Astrocyte of the spinal cord (primary cell): ENCODE measurements at places on chromosomes 12 and 14.

GRCh38 chr12:4275016-4275869 is 1.7 kb downstream of the CCND2 start:
- peak; percentile 42 for DNase-seq

DNA sequence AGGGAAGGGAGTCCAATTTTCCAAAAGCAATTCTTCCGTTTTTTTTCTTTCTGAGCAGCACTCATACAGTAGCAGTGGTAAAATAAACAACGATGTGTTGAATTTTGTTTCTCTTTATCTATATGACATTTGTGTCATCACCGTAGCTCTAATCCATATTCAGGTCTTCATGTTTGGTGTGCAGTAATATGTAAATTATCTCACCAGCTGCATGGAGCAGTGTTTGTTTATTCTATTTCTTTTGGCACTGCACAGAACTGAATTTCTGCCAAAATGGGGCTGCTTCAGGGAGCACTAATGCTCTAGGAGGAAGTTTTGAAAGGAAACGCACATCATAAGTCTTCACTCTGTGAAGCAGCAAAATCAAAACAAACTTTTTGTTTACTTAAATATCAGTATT is 130.0 kb upstream of the NPAS3 start:
- peak; percentile 76 for DNase-seq

DNA sequence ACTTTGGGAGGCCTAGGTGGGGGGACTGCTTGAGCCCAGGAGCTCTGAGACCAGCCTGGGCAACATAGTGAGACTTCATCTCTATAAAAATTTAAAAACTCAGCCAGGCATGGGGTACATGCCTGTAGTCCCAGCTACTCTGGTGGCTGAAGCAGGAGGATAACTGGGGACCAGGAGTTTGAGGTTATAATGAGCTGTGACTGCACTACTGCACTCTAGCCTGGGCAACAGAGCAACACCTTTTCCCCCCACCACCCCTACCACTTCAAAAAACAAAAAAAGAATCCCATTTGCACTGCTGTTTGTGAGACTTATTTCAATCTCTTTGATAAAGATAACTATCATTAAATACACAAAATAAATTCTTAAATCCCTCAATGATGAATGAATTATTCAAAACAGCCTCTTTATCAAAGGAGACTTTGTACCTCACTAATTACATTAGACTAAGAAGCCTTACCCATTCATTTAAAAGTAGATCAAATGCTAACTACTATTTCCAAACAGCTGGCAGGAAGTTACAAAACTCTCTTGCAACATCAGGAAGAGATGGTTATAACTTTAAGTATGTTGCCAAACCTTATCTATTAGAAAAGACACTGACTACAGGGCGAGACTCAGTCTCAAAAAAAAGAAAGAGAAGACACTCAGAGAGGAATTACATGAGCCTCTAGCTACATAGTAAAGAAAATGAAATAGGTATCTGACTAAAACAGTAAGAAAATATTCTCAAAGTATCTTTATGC is 14.7 kb downstream of the BLTP3B start:
- DNase-seq: peak; percentile 26

GRCh38 chr12:10167599-10167998 is 4.3 kb downstream of the OLR1 start:
- DNase-seq: no peak

DNA sequence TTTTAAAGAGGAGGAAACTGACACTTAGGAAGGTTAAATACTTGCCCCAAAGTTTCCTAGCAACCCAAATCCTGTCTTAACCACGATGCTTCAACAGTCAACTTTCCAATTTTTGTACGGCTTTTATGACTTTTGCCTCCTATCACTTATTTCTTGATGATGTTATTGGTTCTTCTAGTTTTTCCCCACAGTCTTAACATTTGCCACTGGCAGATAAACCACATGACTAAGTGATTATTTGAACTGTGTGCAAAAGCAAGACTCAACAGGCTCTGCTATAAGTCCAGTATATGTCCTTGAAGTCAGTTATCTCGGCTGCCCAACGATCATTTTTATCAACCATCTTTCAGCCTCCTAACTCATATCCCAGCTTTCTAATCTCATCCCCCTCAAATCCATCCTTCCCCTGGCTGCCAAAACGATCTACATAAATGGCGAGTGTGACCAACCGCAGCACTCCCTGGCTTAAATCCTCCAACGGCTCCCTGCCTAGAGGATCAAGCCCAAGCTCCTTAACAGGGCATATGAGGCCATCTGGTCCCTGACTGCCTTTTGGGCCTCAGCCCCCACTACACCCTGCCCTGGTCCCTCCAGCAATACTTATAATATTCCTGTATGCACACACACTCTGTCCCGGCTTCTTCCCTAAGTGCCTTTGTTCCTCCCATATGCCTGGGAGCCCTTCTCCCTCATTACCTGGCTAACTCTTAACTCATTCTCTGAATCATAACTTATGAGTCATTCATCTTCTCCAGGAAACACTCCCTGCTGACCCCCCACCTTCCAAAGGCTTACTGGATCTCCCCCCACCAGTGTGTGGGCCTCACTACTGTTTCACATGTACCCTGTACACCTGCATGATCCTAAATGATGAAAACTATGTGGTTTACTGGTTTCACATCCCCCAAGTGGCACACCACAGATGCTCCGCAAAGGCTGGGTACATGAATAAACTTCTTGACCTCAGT is 8.8 kb downstream of the VPS37B start:
- DNase-seq: peak; percentile 73

- DNase-seq: no peak
Observed at GRCh38 chr12:132172619-132173018, 28.4 kb downstream of the NOC4L start.

DNA sequence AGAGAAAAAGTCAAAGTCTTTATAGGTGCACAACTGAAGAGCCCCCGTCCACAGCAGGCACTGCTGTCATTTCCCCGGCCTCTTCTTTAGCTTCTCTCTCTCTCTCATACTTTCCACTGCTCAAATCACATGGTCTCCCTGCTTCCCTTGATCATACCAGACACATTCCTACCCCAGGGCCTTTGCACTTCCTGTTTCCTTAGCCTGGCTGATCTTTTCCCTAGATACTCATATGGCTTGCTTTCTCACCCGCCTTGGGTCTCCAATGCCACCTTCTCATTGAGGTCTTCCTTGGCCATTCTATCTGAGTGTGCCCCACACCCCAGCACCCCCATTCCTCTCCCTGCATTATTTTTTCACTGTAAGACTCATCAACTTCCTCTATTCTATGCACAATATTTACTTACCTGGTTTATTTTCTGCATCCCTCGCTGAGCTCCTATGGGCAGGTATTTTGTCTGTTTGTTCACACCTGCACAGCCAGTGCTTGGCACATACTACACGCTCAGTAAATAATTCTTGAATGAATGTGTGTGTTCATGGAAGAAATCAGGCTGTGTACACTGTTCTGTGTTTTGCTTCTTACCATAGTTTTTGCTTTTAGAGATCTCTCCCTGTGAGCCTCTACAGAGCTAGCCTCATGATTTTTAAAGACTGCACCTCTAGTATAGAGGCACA is 31.9 kb downstream of the SERPINA1 start:
- DNase-seq: no peak

- no peak for DNase-seq
Observed at GRCh38 chr12:57216014-57216911, at the start of gene NXPH4. TSS of gene NXPH4 (plus strand) at chr12:57216794. CDS start at chr12:57216970, 176 bp downstream.

- DNase-seq: no peak
Observed at GRCh38 chr12:56572288-56572687, 50.7 kb downstream of the RBMS2 start.

GRCh38 chr12:53402871-53403270 is 20.8 kb upstream of the AMHR2 start:
- no peak for DNase-seq

DNA sequence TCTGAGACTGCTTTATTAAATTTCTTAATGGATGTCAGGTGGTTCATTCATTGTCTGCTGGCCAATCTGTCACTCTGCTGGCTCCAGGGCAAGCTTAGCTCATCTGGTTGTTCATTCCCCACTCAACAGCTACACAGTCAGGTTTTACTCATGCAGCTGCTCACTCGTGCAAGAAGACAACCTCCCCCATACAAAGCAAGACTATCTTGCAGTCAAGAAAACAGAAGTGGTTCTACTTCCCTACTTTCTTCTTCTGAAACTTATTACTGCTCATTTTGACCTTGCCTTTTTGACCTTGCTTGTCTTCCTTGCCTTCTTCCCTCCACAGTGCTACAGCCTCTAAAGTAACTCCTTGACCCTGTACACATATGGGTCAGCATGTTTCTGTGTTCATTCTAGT is 277.9 kb downstream of the SSPN start:
- DNase-seq: no peak

- DNase-seq: no peak
Observed at GRCh38 chr12:132771126-132771838, 9.7 kb upstream of the ANKLE2 start.

GRCh38 chr12:104422441-104422840 is 34.3 kb upstream of the CHST11 start:
- DNase-seq: no peak

- DNase-seq: no peak
Observed at GRCh38 chr12:39804898-39805297, 185.3 kb upstream of the ABCD2 start.

GRCh38 chr14:74793506-74794155 is 30.5 kb downstream of the YLPM1 start:
- peak; percentile 5 for DNase-seq

GRCh38 chr12:126353604-126354003 is 1288.4 kb downstream of the AACS start:
- DNase-seq: peak; percentile 64

DNA sequence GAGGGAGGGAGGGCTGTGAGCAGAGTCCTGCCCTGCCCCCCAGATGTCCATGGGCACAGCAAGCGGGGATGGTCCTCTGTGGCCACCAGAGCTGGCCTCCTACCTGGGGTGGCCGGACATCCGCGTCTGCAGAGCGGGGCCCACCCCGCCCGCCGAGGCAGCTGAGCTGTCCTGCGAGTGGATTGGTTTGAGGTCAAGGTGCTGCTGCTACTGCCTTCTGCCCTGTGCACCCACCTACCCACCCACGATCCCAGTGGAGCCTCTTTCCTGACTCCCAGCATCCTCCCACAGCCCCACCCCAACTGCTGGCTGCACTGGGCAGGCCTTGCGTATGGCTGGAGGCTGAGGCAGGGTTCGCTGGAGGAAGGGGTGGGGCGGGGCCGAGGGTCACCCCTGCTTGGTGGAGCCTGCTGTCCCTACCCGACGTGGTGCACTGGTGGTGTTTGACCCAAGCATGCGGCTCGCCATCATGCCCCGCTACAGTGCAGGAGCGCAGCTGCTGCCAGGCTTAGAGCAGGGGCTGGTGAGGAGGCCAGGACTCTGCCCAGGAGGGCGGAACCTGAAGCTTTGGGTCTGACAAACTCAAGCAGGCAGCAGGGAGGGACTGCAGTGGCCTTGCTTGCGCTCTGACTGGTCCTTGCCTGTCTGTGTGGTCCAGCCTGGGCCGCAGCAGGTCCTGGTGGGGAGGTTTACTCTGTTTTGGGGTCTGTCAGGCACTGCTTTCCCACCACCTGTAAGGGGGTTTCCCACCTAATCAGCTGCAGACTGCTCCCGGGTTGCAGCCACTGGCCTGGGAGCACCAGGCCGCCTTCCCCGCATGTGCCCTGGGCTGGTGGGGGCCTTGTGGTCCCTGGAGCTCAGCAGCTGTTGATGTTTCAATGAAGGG is 23.7 kb downstream of the CEP170B start:
- DNase-seq: no peak

GRCh38 chr14:46233786-46234185 is 417.8 kb downstream of the RPL10L start:
- no peak for DNase-seq

GRCh38 chr12:59780605-59781135 is 184.8 kb downstream of the SLC16A7 start:
- DNase-seq: peak; percentile 32

DNA sequence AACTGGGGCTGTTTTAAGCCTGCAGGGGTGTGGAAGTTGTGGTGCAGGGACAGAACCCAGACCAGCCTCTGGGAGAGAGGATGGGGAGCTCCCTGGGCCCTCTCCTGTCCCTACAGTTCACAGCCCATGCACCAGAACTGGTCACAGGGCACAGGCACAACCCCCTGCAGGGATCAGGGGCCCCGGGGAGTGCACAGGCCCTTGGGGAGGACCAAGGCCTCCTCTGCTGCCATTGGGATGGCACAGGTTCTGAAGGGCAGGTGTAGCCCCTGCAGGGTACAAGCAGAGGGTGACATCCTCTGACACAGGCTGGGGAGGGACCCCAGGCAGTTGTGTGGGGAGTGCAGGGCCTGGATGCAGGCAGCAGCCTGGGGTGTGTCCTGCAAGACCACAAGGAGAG is 66.4 kb upstream of the SFSWAP start:
- no peak for DNase-seq

- no peak for DNase-seq
Observed at GRCh38 chr12:31714406-31715271, 14.2 kb downstream of the AMN1 start.

DNA sequence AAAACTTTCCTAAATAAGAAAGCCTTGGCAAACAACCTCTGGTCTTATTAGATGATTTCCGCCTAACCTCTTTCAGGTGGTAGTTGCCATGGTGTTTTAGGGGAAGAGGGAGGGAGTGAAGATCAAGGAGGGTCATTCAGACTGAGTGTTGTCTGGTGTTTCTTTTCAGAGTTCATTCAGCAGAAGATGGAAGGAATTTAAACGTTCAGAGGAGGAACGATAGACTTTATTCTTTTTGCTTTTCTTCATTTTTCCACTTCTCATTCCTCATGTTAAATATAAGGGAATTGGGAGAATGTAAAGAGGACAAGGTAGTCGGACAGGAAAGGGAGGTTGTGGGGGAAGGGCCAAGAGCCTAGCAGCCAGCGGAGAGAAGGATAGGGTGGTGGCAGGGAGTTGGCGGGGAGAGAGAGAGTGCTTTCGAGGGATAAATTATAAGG is 17.4 kb upstream of the SALL2 start:
- DNase-seq: no peak

- DNase-seq: no peak
Observed at GRCh38 chr14:99930420-99931274, 134.6 kb upstream of the EVL start.

DNA sequence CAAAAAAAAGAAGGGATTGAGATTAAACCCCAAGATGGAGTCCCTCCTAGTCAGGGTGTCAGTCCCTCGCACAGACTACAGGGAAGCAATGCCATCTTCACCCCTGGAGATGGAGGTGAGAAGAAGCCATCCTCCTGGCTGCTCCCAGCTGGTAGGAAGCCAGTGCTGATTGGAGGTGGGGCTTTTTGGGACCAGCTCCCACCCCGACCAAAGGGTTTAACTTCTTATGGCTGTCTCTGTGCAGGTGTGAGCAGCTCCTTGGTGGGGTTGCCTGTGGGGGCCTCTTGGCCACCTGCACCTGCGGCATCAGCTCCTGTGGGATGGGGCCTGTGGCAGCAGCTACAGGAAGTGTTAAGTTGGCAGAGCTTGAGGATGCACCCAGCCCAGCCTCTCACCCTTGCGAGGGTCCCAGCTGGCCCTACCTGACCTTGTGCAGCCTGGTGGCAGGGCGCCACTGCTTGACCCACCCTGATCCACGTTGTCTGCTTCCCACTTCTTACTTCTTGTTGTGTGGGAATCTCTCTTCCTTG is 3.8 kb upstream of the KRT86 start:
- DNase-seq: no peak
